ENCODE measurements at places on chromosomes 4 and X. TPM values are rescaled to one million over a fixed set of nuclear protein-coding genes. Genes with fewer than 3 reads are reported as not detected.

The CACNA1F gene
- total RNA-seq: not detected

DNA sequence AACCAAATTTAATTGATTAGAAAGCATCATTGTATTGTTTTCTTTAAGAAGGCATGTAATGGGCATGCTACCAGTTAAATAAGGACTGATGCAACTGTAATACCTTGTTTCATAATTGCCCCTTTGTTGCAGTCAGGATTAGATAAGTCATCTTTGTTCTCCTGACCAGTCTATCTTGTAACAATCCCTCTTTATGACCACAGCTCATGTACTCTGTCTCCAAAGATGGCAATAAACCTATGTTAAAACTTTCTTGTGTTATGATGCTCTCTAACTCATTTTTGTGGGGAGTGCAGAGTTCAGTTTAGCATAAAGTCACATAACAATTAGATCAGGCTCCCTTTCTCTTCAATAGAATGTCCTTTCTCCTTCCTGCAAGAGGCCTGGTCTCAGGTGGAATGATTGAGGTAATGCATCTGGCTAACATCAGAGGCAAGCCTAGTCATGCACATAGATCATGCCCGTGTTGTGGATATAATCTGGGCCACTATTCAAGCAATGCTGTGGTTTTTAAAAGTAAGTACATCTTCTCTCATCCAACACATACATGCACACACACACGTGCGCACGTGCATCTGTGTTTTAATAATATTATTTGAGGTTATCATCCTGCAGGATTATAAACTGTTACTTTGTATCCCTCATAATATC lies 45.6 kb downstream of the TMEM154 start:
- H3K36me3 ChIP-seq: no peaks in the 10 kb centered on the region
- no peaks in the 10 kb centered on the region for H3K4me1 ChIP-seq
- H3K4me3 ChIP-seq: no peak overlapping the region
- H3K27ac ChIP-seq: no peak overlapping the region
- DNase-seq: no peak

DNA sequence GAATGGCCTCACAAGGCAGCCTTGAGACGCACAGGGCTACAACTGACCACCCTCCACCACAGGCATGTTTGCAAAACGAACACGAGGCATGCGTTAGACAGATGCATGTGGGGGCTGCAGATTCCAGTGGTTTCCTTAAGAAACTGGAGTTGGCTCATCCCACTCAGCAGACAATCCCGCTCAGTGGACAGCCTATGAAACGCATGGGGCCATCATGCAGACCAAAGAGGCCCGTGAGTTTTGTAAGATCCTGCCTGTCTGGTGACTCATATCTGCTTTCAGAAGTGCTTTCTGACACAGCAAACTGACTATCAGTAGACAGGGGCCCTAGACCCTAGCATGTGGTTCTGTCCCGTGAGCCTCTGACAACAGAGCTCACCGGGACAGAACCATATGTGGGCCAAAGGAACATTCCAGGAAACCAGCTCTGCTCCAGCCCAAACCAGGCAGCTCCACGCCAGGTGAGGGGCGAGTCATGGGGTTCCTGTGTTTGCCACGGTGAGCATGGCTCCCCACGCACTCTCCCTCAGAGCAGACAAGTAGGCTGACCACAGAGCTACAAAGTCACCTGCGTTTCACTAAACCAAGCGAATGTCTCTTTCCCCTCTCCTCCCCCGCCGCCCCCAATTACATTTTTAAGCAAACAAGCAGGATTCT lies 74.4 kb downstream of the MTMR1 start:
- H3K27me3 ChIP-seq: no peaks in the 10 kb centered on the region
- no peak overlapping the region for H3K27ac ChIP-seq
- H3K36me3 ChIP-seq: no peaks in the 10 kb centered on the region
- DNase-seq: peak; percentile 35
- H3K4me3 ChIP-seq: no peak overlapping the region

- H3K4me3 ChIP-seq: peak overlapping the region; percentile 84
- no peaks in the 10 kb centered on the region for H3K27me3 ChIP-seq
- H3K27ac ChIP-seq: peak overlapping the region; percentile 92
- no peak for DNase-seq
- H3K4me1 ChIP-seq: peaks cover 59% of the 10 kb centered on the region
- H3K36me3 ChIP-seq: peaks cover 13% of the 10 kb centered on the region
These were observed 21.9 kb downstream of the PLS3 start for GRCh38 chrX:115582616-115583495.

GRCh38 chr4:185793716-185794115 lies 18.3 kb downstream of the SORBS2 start:
- H3K4me3 ChIP-seq: no peak overlapping the region
- peaks cover 2% of the 10 kb centered on the region for H3K27me3 ChIP-seq
- H3K4me1 ChIP-seq: peaks cover 50% of the 10 kb centered on the region

Data from HFFc6 (cell line).